ENCODE measurements at places on chromosomes 12 and 14. TPM values are rescaled to one million over a fixed set of nuclear protein-coding genes. Genes with fewer than 3 reads are reported as not detected.

GRCh38 chr14:60249321-60250256 lies 568 bp downstream of the PPM1A start:
- peak; percentile 89 for DNase-seq

DNA sequence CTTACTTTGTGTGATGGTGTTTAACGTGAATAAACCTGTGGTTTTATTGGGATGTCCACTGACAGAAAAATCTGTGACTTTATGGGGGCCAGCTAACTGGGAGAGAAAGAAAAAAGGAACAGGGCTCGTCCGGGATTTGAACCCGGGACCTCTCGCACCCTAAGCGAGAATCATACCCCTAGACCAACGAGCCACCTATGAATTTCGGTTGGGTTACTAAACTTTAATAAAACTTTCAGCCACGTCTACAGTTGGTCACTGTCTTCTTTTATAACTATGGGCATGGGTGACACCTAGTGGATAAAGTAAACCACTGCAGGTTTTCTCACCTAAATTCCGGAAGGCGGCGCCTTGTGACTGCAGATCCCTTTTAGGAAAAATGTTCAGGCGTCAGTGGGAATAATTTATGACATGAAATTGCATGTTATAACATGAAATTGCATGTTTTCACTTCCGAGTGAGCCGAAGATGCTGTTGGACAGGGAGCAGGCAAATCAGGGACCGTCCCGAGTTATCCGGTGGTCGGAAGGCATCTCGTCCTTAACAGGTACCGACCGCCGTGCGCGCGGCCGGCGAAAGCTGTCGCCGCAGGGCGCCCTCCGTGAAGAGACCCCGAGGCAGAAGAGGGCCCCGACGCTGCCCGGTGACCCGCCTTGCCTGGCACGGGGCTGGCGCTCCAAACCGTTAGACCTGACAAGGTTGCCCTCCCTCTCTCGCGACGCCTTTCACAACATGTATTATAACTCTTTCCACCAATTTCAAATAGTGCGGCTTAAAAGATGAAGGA lies 18.2 kb upstream of the RNASE12 start:
- peak; percentile 91 for DNase-seq

DNA sequence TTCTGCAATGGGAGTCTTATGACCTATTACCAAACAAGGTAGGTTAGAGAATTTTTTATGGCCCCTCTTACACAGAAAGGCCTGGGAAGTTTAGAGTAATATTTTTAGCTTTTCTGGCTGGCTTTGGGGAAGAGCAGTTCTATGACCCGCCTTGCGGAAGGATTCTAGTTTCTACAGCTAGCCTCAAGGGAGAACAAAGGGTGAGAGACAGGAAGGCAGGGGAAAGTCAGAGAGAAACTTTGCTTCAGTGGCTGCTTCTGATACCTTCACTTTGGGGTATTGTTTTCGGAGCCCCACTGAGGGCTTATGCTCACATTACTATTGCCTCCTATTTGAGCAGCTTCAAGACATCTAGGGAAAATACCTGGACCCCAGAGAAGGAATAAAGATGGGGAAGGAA lies 80.7 kb upstream of the NUDT4 start:
- DNase-seq = no peak

GRCh38 chr14:28482251-28483040 lies 284.1 kb upstream of the FOXG1 start:
- DNase-seq = no peak

GRCh38 chr14:50035214-50035613 lies 81.2 kb downstream of the VCPKMT start:
- DNase-seq = no peak

DNA sequence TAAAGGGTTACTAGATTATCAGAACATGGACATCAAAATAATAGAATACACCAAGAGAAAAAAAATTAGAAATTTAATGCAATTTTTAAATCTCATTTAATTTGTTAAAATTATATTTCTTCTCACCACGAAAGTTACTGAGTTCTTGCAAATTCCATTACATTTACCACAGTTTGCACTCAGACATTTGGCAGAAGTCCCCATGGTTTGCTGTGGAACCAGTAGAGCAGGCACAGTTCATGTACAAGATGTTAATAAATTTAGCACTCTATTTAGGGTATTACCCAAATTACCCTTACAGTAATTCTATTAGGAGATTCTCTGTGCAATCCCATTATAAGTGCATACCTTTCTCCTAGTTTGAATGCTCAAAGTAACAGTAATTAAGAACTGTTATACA lies 9.7 kb downstream of the SCN8A start:
- DNase-seq = no peak

- no peak for DNase-seq
Measured at GRCh38 chr12:103505371-103506236, 9.8 kb upstream of the C12orf42 start.

DNA sequence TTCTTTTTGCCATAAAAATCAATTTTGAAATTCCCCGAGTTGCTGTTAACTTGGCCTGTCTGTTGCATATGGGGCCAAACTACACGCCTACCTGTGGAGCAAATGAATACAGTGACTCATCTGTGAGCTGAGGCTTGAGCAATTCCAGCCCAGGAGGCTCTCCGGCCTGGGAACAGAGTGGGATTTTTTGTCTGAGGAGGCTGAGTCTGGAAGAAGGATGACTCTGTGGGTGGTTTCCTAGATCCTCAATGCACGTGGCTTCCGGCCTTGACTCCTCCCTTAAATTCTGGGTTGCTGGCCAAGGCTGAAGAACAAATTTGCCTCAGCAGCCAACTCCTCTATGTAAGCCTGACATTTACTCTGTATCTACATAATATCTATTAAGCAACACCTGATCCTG lies 124.1 kb downstream of the SSPN start:
- DNase-seq = no peak

OTX2 gene
- not detected for total RNA-seq
